ENCODE measurements at places on chromosomes 12 and 14.

GRCh38 chr14:87799400-87799799, 193.6 kb downstream of the GALC start:
- no peak for DNase-seq

GRCh38 chr12:131281016-131281415, 327.3 kb downstream of the ADGRD1 start:
- no peak for DNase-seq

- no peak for DNase-seq
Observed at GRCh38 chr14:97369901-97370300, 572.7 kb downstream of the VRK1 start.

DNA sequence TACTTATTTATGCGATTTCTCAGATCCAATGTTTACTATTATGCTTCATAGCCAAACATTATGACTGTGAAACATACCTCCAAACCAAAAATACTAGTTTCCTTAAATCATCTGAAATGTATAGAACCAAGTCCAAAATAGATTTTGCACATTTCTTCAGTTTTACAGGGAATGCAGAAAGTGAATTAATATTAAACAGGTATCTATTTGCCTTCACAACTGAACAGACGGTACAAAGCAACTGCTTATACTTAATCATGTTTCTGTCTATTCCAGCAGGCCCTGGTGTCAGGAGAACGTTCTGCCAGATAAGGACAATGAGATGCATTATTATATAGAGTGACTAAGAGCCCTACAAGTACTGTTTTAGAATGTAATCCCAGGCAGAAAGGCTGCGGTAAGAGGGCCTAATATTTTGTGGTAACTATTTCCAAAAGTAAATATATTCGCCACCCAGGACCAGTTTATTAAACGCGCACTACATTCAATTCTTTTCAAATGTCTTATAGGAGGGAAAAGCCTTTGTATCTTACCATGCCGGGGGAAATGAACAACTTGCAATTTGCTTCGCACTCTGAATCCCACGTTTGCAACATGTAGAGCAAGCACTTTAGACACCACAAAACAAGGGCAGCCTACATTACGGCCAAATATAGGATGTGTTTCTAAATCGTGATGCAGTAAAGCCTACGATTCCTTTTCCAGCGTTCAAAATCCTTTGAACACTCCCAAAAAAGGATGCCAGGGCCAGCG, 1.5 kb downstream of the CORO1C start:
- DNase-seq = no peak

DNA sequence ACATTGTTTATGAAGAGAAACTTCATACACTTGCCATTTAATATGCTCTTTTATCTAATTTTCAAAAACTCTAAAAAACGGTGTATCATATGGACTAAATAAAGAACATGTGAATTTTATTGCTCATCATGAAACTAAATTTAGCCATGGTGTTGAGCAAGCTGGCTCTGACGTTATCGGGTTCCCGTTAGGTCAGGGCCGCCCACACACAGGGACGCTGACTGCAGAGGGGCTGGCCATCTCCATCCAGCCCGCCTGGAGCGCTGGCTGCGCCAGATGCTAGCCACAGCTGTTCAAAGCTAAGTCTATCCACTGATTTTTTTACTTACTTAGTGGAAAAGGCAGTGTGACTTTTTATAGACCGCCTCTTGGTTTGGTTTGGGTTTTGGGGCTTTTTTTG, 36.5 kb upstream of the DYNC1H1 start:
- DNase-seq = peak; percentile 93

GRCh38 chr14:55881577-55882241, 236.5 kb upstream of the PELI2 start:
- no peak for DNase-seq

- no peak for DNase-seq
Observed at GRCh38 chr12:4796694-4797482, 76.7 kb downstream of the GALNT8 start.

GRCh38 chr12:132619386-132620112, 973 bp downstream of the P2RX2 start:
- no peak for DNase-seq

DNA sequence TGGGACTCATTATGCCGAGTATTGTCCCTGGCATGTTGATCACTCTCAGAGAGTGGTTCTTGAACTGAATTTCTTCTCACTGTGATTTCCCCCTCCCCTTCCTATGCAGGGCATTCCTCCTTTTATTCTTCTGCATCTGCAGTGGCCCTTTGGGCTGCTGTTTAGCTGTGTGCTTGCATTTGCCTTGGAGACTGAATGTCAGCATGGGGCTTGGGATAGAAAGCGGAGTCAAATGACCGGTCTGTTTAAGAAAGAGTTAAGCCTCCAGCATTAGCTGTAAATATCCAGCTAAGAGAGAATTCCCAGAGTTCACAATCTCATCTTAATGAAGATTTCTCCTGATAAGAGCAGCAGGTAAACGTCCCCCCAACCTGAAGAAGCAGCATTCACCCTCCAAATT, 65.6 kb upstream of the RMST start:
- no peak for DNase-seq

DNA sequence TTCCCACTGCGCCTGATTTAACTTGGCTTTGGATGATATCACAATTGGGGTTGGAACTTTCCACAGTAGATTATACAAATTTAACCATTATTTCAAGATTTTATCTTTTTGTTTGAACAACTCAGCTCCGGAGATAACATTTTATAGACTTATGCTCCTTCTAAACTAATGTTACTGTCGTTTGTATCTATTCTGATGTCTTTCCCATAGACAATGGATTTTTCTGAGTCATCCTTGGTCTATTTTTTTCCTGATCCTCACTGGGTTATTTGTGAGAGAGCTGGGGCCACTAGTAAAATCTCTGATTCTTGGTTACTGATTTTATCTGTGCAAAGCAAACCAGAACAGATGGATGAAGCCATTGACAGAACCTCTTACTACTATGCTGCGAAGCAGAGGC, 175.1 kb downstream of the SLC38A4 start:
- no peak for DNase-seq

GRCh38 chr12:57099047-57099714, 10.3 kb downstream of the NAB2 start:
- DNase-seq = no peak

GRCh38 chr14:54901380-54902142, 1.1 kb downstream of the GCH1 start:
- DNase-seq = no peak

DNA sequence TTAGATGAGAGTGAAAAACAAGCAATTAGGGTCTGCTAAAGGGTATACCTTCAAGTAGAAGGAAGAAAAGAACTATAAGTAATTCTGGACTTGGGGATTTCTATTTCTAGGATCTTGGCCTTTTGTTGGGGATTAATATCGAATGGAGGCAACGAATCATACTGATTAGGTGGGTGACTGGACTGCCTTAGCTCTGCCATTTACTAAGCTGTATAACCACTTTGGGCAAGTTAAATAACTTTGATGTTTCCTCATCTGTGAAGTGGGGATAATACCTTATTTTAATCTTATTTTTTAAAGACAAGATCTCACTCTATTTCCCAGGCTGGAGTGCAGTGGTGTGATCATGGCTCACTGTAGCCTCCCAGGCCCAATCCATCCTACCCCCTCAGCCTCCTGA, 6.6 kb downstream of the IKBIP start:
- no peak for DNase-seq

DNA sequence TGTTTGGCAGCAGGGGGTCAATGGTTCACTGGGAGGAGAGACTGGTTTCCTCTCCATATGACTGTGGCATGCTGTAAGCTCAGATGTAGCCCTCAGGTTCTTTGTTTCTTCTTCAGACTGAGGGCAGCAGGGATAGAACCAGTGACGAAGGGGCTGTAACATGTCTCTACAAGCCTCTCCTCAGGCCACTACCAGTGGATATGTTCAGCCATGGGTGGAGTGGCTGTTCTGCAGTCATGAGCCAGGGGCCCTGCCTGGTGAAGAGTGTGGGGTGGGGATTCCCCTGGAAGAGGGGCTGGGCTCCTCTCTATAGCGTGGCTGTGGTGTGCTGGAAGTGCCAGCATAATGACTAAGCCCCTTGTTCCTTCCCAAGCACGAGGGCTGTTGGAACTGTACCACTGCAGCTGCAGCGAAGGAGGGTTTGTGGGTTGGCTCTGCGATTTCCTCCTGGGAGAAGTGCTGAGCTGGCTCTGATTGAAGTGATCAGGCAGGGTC, 55.8 kb downstream of the CMAS start:
- no peak for DNase-seq

DNA sequence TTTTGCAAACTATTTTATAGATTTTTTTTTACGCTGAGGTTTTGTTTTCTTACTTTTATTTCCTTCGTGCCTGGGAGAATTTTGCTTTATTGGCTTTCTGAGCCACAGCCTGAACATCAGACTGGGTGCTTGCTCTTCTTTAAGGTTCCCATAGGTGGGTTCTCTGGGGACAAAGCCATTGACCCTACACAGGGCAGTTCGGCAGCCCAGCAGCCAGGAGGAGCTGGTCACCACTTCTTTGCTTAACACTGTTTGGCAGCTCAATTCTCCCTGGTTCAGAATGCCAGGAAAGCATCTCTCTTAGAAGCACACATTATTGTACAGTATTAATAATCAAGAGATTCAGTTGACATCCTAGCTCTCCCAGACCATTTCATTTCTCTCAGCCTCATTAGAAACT, 140.8 kb upstream of the NEDD1 start:
- DNase-seq = no peak

GRCh38 chr14:54350203-54350602, 46.6 kb upstream of the CDKN3 start:
- no peak for DNase-seq

- no peak for DNase-seq
Observed at GRCh38 chr14:102777711-102778337, 575 bp downstream of the TRAF3 start.

DNA sequence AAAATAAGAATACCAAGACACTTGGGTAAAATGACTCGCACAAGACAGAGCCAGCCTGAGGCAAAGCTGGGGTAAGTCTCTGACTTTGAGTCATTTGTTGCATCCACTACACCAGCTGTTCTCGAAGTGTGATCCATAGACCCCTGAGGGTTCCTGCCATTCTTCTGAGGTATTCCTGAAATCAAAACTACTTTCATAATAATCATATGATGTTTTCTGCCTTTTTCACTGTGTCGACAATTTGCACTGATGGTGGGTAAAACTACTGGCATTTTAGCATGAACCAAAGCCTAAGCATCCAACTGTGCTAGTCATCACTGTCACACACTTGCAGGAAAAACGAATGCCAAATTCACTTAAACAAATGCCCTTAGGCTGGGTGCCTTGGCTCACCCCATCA, 135.5 kb upstream of the FUT8 start:
- DNase-seq = no peak

DNA sequence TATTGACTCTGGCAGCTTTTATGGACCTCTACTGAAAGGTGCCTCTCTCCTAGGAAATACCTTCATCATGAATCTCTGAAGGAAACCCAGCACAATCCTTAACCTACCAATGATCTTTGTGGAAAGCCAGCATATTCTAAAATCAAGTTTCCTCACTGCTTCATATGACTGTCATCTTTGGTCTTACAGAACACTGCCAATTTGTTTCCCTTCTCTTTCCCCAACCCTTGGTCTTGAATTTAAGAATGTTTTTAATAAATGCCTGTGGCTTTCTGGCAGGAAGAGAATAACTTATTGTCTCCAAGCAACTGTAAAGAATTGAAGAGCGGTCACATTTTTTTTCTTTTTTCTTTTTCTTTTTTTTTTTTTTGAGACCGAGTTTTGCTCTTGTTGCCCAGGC, 427.6 kb downstream of the IPO8 start:
- DNase-seq = no peak

- no peak for DNase-seq
Observed at GRCh38 chr14:89308232-89308959, 108.6 kb downstream of the FOXN3 start.

- DNase-seq = no peak
Observed at GRCh38 chr12:110466791-110467190, 1.3 kb downstream of the GPN3 start.

DNA sequence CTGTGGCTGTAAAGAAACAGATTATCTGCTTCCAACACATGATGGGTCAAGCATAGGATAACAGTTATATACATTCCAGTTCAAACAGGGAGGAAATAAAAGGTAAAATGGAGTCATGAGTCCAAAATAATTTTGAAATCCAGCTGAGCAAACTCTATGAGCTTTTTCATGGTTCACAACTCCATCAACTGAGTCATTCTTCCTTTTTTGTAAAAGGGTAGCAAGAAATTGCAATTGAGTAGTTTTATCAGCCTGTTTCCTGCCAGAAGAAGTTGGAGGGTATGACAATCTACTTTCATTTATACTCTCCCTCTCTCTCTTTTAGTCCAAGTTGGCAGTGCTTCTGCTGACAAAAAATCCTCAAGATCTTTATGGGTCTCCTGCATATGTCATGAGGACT, 95.6 kb downstream of the CPNE8 start:
- DNase-seq = no peak

DNA sequence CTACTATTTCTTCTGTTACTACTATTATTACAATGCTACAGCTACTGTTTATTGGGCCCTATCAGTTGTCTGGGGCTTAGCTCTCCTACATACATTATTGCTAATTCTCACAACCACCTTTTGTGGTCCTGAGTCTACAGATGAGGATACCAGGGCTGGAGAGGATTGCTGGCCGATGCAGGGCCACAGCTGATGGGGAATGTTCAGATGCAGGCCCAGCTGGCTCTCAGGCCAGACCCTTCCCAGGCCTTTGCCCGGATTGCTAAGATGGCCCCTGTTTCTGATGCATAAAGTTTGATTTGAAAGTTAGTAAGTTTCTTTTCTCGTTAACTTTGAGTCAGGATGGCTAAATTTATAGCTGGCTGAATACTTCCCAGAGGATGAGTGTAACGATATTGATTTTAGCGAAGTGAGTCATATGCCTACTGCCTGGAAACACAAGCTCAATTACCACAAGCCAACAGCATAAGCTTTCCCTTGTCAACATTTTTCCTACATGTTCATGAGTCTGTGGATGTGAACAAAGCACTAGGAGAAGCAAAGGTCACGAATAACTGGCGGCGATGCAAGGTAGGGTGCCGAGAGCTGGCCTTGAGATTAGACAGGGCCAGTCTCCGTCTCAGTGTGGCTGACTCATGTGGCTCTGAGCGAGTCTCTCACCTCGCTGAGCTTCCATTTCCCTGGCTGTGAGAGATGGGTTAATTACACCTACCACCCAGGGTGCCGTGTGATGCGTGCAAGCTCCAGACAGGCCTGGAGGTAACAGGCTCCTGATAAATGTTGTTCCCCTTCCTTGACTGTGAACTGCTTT, 111.0 kb downstream of the BEGAIN start:
- DNase-seq = peak; percentile 76

- DNase-seq = no peak
Observed at GRCh38 chr14:93741556-93742230, 46.6 kb downstream of the PRIMA1 start.

- no peak for DNase-seq
Observed at GRCh38 chr14:69050240-69051184, 71.4 kb upstream of the ACTN1 start.

DNA sequence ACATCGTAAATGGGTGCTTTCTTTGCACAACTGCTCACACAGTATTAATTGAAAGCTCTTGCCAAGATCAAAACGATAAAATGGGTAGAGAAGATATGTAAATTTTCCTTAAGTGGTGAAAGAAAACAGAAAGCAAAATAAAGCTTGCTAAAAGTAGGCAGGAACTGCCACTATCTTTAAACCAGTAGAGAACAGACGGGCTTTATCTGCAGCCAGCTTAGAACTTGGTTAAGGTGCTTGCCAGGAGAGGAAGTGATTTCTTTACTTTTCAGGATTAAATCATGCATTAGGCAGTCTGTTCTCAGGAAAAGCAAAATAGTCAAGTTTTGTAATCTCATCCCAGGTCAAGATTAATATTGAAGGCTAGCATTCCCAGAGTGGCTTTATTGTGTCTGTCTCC, 56.9 kb upstream of the CCDC175 start:
- no peak for DNase-seq

Measured in BJ (cell line).